ENCODE measurements at places on chromosomes 6 and 20.

DNA sequence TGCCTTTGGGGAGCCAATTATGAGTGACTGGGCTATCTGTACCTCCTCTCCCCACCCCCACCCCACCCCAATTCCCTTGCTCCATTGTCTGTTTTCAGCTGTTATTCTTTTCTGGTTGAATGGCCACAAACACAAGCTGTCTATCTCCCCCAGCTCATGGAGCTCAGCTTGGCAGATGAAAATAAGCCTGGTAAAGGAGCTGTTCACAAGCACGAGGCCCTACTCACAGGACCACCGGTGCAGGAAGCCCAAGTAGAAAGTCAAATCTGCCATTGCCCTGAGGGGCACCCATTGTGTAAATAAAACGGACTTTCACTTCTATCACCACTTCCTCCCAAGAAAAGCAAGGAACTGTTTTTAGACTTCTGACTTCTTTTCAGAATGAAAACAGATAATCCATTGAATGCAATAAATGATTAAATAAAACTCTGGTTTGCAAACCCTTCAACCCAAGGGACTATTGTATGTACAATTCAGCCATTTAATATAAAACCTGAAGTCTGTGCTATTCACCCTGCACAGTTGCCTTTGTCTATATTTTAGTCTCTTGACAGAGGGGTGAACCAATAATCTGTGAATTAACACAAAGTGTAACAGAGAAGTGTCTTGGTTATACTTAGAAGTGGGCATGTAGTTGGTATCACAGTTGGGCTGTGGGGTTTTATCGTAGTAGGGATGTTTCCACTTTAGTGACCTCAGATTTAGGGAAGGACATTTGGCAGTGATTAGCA is 27.7 kb downstream of the RIPOR2 start:
- DNase-seq, result no peak

DNA sequence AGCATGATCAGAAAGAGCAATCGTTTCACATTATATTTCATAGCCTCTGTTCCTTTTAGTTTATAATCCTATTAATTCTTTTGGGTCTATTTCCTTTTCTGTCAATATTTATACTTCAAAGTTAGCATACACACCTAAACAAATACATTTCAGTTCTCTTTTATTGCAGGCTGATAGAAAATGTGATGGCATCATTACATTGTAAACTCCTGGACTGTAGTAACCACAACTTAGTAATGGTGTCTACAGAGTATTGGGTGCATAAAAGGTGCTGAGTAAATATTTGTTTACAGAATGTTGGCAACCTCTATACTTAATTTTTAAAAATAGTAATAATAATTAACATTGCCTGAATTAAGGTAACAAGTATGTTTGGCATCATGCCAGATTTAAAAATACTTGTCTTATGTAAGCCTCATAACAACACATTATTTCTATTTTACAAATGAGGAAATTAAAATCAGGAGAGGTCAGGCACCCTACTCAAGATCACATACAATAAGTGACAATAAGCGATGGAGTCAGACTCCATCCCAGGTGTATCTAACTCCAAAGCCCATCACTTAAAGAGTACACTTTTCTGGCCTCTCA is 195.0 kb downstream of the UBE3D start:
- DNase-seq, result no peak

GRCh38 chr6:142482974-142483373 is 181.2 kb downstream of the ADGRG6 start:
- DNase-seq, result no peak

DNA sequence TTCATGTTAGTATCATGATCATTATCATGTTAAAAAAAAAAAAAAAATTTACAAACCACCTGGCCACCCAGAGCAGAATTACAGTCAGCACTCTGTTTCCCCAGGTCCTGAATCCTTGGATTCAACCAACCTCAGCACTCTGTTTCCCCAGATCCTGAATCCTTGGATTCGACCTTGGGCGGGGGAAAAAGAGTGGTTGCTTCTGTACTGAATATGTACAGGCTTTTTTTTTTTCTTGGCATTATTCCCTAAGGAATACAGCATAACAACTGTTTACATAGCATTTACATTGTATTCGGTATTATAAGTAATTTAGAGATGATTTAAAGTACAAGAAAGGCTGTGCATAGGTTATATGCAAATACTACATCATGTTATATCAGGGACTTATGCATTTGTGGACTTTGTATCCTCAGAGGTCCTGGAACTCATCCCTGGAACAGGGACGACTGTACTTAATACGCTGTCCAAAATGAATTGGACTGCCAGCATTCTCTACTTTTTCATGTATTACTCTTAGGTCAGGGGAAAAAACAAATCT is 31.2 kb downstream of the GCNT2 start:
- DNase-seq, result no peak

DNA sequence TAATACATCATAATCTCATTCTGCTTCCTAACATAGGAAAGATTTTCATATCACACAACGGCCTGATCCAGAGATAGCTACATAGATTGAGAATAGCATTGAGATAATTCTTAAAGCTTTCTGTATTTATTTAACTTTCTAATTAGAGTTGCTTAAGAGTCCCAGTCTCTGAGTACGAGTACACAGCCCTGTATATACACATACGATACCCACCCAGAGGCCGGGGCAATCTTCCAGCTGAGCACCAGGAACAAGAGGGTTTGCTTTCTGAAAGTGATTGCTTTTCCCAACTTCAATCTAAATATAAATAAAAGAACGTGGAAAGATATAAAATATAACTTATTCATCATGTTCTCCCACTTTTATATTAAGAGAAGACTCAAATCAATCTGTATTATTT is 313.8 kb downstream of the COL12A1 start:
- no peak for DNase-seq

Data from NCI-H510A (cell line).